ENCODE measurements at places on chromosomes 4 and X. TPM values are rescaled to one million over a fixed set of nuclear protein-coding genes. Genes with fewer than 3 reads are reported as not detected.

DUSP9 gene
- total RNA-seq, result 0.77 TPM

IRS4 gene
- total RNA-seq, result not detected

AFP gene
- not detected for total RNA-seq

HSFX2 gene
- not detected for total RNA-seq

FRMPD4 gene
- 0.79 TPM for total RNA-seq

PPP1R2C gene
- not detected for total RNA-seq

ARHGEF38 gene
- total RNA-seq, result 0.26 TPM

ZNF595 gene
- total RNA-seq, result 8.6 TPM

SERPINA7 gene
- not detected for total RNA-seq

ADAD1 gene
- not detected for total RNA-seq

LINC00632 gene
- 0.53 TPM for total RNA-seq

COX7B2 gene
- not detected for total RNA-seq

CENPVL3 gene
- total RNA-seq, result not detected

SHROOM3 gene
- 8.6 TPM for total RNA-seq

GPC3 gene
- total RNA-seq, result 0.26 TPM

RHOH gene
- total RNA-seq, result 0.53 TPM

CT45A1 gene
- not detected for total RNA-seq

NDP gene
- not detected for total RNA-seq

HPGDS gene
- not detected for total RNA-seq

DDIT4L gene
- total RNA-seq, result 0.26 TPM

PRRG1 gene
- 4.5 TPM for total RNA-seq

GABRG1 gene
- not detected for total RNA-seq

NDNF gene
- total RNA-seq, result not detected

UGT2B10 gene
- not detected for total RNA-seq

GSX2 gene
- total RNA-seq, result not detected

SLC2A9 gene
- total RNA-seq, result 29.7 TPM

FLNA gene
- 858 TPM for total RNA-seq

TRPC5OS gene
- total RNA-seq, result not detected

MAMLD1 gene
- under 0.01 TPM for total RNA-seq

TBC1D25 gene
- total RNA-seq, result 3.8 TPM

GALNTL6 gene
- under 0.01 TPM for total RNA-seq

HMX1 gene
- not detected for total RNA-seq

HSFX4 gene
- not detected for total RNA-seq

PABPC1L2B gene
- not detected for total RNA-seq

TCEAL3 gene
- total RNA-seq, result 8.4 TPM

SLC16A2 gene
- 1.3 TPM for total RNA-seq

ELF2 gene
- total RNA-seq, result 27.1 TPM

PALLD gene
- total RNA-seq, result 92.7 TPM

PCSK1N gene
- total RNA-seq, result 0.26 TPM

All from bronchial epithelial cell (primary cell).